NCI-H187 (cell line): ENCODE measurements at places on chromosomes 6 and 20.

GRCh38 chr6:147401779-147402178 lies 106.7 kb upstream of the SAMD5 start:
- DNase-seq = no peak

DNA sequence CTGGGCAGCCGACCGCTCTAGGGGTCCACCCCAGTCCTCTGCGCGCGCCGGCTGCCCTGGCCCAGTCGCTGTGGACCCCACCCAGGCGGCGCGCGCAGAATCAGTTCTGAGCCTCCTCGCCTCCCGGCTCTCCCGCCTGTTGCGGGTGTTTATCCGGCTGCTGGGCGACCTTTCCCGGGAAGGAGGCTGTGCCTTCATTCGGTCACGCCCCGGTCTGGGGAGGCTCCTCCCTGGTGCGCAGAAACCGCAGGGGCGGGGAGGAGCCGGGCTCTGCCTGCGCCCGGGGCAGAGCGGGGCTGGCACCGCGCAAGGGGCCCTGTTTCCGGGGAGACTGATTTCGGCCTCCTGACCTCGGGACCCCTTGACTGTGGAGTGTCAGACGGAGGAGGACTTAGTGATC lies 80.8 kb upstream of the EYS start:
- DNase-seq = no peak

DNA sequence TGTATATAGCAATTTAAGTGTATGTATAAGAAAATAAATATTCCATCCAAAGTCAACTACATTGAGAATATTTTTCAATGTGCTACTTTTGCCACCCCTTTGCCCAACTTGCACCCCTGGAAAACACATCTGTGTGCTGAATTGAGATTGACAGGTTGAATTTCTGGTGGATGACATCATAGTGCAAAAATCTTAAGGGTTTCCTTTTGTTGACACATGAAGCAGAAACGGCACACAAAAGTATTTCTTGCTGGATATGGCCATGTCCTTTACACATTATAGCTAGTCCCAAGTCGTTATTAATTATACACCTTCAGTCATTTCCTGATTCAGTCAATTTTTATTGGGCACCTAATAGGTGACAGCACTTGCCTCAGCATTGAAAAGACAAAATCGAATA lies 188.7 kb upstream of the FBXL4 start:
- no peak for DNase-seq

DNA sequence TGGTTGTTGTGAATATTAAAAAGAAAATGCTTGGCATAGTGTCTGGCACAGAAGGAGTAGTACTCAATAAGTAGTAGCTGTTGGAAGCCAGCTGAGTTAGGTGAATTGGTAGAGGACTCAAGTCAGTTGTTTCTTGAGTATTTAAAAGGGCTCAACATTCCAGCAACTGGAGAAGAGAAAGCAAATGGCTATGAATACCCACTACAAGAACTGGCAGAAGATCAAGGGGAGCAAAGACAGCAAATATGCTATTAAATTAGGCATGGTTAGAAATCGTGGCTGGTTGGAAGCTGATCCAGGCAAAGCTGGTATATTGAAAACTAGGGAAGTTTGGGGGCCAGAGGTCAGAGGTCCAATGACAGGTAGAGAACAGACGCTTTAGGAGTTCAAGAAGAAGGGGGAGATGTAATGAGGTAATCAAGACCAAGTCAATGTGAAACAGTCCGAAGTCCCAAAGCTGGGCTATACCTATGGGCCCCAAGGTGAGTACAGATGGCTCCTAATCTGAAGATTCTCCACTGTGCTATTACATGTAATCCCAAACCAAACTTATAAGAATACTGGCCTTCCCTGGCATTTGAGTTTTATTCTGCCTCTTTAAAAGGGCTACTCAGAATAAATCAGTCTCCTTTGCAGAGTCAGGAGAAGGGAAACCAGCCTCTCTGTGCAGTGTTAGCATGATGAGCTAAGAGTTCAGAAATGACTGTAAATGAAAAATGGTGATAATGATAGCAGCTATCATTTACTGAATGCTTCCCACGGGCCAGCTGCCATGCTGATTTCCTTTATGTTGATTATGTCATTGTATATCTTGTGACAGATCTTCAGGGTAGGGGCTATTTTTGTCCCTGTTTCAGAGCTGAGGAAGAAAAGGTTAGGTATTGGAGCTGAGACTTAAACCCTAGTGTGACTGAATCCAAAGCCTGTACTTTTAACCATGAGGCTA lies 122.3 kb downstream of the ANKS1A start:
- no peak for DNase-seq

- no peak for DNase-seq
These were observed 88.8 kb downstream of the ATRN start for GRCh38 chr20:3559637-3560036.

- DNase-seq = no peak
These were observed 142.5 kb upstream of the SPACA1 start for GRCh38 chr6:87905101-87905641.

DNA sequence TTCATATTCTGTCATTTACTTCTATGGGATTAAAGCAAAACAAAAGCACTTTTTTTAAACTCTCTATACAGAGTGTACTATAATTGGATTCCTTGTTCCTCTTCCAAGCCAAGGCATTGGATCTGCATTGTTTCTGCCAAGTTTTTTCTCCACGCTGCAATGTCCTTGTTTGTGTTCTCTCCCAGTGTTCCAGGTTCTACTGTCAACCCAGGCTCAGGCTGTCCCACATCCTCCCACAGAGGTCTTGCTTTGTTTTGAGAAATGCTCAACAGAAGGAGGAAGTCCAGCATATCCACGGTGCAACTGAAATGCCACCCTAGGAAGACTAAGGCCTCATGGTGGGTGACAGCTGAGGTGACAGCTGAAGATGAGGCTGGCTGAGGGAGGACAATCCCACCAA lies 287.1 kb upstream of the PRDM1 start:
- DNase-seq = no peak

GRCh38 chr6:4806337-4806725 lies 30.1 kb downstream of the CDYL start:
- no peak for DNase-seq

- DNase-seq = no peak
These were observed 54.4 kb upstream of the BHLHE23 start for GRCh38 chr20:63061051-63061770.

GRCh38 chr6:181049-181654 lies 111.1 kb upstream of the DUSP22 start:
- no peak for DNase-seq

DNA sequence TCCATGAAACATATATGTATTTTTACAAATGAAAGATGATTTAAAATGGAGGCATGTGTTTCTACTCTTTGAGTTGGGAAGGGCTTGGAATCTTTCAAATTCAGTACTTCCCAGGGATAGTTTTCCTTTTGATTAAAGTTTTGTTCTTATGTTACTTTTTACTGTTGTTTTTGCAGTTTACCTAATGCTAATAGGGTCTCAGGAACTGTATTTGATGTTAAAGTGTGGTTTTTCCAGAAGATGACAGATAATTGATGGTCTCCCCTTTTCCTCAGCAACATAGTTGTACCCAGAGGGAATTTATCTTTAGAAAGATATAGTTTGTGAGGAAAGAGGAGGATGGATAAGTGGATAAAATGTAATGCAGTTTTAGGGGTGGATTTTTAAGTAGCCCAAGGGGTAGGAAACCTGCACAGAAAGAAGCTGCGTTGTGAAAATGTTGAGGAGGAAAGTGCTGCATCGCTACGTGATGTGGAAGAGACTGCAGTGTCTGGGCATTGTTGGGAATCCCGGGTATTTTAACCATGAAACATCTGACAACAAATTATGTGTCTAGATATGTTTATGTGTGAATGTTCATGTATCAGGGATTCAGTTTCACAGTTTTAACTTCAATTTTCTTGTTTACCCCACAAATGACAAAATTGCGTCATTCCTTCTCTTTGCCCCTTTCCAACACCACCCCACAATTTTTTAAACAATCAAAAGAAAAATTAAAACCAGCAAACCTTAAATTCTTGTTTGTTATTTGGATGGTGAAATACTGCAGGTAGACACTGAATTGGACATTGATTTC lies 42.3 kb downstream of the GNAS start:
- no peak for DNase-seq

DNA sequence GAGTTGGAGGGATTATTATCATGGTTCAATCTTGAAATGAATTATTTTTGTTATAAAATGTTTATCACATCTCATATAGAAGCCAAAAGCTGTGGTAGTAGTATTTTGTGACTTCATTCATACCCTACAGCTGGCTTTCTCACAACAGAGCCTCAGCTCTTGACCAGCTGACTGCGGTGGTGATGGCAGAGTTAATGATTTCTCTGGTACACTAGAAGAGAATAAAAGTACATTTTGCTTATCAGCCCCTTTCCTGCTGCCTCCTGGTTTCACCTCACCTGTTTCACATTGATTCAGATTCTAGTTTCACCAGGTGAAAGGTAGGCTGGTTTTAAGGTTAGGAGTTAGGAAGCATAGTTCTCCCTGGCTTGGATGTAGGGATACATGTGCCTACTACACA lies 55.7 kb downstream of the AFG1L start:
- no peak for DNase-seq

- no peak for DNase-seq
These were observed 58.4 kb upstream of the ARID1B start for GRCh38 chr6:156718647-156719394.

DNA sequence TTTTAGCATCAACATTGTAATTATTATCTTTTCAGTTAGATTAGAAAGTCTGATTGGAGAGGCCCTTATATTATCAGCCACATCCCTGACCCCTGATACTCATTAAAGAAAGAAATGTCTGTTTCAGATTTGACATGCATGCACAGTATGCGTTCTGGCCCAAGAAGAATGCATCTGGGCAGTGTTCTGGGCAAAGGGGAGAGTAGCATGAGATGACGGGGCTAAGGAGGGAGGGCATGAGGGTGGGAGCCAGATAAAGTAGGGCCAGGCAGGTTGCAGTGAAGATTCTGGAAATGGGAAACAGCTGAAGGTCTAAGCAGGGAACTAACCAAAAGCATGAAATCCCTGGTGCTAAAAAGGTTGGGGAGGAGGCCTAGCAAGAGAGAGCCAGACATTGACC lies 7.3 kb downstream of the SAYSD1 start:
- no peak for DNase-seq

GRCh38 chr6:167150941-167151549 lies 6.7 kb downstream of the GPR31 start:
- no peak for DNase-seq

GRCh38 chr6:121858986-121859385 lies 423.5 kb downstream of the GJA1 start:
- no peak for DNase-seq

DNA sequence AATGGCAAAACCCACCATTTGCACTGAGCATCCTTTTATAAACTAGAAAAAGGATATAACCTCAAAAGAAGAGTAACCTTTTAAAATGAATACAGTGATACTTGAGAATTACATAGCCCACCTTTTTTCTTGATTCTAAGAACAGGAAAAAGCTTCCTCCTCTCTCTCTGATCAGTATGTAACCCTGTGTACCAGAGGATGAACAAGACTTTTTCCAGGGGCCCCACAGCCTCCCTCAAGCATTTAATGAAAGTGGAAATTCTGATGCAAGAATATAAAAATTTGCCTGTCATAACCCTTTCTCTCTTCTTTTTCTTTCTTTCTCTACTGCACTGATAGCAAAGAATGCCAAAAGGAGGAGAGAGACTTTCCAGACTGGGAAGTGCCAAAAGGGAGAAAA lies 64.2 kb upstream of the BTN3A2 start:
- DNase-seq = no peak

GRCh38 chr6:89944181-89944755 lies 50.0 kb downstream of the GJA10 start:
- no peak for DNase-seq

DNA sequence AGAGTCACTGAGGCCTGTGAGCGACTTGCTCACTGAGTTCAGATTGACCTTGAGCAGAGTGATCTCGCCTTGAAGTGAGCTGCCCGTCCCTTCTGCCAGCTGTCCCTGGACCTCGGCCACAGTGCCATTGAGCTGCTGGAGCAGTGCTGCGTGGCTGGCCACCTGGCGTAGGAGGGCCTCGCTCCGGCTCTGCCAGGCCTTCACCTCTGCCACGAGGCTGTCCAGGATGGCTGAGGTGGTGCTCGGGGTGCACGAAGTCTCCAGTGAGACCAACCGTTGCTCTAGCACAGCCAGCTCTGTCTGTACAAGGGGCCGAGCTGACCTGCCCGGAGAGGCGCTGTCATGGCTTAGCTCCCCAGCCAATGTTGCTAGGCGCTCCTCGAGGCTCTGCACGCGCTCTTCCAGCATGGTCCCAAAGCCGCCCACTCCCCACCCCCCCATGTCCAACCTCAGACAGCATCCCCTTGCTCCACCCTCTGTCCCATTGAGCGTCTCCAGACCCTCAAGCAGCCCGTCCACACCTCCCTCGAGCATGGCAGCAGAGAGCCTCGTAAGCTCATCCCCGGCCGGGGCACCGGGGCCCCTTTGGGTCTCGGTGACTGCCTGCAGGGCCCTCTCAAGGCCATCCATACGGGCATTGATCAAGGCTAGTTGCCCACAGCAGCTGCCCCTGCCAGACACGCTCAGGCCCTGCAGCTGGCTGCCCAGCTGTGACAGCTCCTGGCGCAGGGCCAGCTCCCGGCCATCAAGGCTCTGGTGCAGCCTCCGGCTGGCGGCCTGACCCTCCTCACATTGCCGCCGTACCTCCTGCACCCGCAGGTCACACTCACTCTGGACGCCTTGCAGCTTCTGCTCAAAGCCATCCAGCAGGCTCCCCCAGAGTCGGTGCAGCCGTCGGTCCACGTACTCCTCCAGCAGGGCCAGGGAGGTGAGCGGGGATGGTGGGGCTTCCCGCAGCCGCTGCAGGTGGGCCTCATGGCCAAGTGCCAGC lies 4.6 kb downstream of the EMILIN3 start:
- no peak for DNase-seq

- no peak for DNase-seq
These were observed 32.8 kb downstream of the TBC1D7 start for GRCh38 chr6:13295576-13295975.

- no peak for DNase-seq
These were observed 13.9 kb upstream of the ADGRF5 start for GRCh38 chr6:46935687-46936086.

GRCh38 chr6:33433001-33433543 lies 13.2 kb downstream of the SYNGAP1 start:
- no peak for DNase-seq

DNA sequence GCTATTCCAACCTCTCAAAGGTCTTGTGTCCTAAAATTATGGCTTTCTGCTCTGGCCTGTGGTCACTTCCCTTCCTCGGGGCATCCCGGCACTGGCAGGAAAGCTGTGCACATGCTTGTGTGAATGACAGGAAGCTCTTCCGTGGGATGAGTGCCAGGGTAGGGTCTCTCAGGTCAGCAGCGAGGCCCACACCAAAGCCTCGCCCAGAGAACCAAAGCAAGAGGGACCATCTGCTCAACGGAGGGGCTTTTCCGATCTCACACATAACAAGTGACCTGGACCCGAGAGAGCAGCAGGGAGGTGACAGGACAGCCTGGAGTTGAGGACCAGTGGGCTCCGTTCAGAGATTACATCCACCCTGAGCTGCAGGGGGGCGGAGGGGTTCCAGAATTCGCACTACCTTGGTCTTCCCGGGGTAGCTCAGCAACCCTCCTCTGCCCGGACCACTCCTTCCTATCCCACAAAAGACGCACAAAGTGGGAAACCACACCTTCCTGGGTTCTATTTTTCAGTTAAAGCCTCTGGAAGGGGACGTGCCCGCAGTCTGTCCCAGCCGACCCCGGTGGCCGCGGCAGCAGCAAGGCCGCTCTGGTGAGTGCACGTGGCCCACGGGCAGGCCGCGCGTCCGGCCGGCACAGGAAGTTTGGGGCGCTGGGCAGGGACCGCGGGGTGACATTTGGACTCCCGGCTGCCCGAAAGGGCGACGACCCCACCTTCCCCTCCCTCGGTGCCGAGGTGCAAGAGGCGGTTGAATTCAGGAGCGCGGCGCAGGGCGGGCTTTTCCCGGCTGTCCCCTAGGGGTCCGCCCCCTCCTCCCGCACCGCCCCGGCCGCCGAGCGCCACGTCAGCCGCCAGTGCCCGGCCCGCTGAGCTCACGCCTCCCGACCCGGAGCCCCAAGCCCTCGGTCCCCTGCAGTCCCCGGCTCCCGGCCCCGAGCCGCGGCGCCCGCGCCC lies 988 bp downstream of the TXNDC5 start:
- DNase-seq = no peak
